Fibroblast of skin of abdomen (primary cell): ENCODE measurements at places on chromosomes 11 and 22.

DNA sequence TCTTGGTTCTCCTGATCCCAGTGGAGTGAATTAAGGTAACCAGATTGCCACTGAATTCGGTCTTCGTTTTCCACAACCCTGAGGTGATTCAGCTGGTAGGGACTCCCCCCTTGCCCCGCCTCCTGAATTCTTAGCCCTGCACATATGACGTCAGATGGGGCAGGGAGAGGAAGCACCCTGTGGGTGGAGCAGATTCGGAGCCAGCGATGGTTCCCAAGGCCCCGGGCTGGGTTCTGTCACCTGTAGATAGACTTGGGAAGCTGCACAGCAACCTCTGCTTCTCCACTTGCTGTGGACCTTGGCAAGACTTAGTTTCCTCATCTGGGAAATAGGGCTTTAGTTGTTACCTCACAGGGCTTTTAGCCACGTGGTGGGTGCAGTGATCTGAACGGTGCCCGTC is 67.8 kb downstream of the CTTN start:
- DNase-seq, result no peak

DNA sequence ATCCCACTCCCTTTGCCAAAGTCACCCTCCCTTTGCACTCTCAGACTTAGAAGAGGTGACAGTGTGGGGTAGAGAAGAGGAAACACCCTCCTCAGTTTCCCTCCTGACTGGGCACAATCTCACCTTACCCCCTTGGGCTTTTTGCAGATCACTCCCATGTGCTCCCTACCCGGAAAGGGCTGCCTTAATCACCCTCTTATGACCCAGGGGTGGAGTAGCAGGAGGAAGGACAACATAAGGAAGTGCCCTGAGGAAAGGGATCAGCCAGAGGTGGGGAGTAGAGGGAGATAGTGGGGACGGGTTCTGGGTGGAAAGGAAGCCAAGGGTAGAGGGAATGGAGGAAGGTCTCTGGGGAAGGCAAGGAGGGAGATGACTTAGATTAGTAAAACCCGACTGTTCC is 52.0 kb downstream of the NRXN2 start:
- DNase-seq, result no peak

- DNase-seq, result peak; percentile 60
Measured at GRCh38 chr11:58576887-58577471, 1.3 kb upstream of the LPXN start.

GRCh38 chr22:48596111-48596850 is 1231.4 kb downstream of the BRD1 start:
- no peak for DNase-seq

DNA sequence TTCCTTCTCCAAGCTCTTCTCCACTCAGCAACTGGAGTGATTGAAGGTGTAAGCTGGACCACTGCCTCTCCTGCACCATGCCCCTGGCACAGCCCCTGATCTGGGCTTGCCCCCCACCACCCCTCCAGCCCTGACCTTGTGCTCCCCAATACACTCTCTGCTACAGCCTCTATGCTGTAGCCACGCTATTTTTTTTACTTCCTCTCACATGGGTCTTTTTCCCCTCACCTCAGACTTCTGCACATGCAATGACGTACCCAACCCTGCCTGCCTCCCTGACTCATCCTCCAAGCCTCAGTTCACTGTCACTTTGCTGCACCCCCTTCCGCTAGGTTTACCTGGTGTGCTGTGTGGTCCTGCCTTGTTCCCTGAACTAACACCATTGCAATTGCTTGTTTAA is 9.0 kb downstream of the CSNK2A3 start:
- no peak for DNase-seq

GRCh38 chr22:31734512-31734911 is 15.4 kb downstream of the PRR14L start:
- peak; percentile 83 for DNase-seq

DNA sequence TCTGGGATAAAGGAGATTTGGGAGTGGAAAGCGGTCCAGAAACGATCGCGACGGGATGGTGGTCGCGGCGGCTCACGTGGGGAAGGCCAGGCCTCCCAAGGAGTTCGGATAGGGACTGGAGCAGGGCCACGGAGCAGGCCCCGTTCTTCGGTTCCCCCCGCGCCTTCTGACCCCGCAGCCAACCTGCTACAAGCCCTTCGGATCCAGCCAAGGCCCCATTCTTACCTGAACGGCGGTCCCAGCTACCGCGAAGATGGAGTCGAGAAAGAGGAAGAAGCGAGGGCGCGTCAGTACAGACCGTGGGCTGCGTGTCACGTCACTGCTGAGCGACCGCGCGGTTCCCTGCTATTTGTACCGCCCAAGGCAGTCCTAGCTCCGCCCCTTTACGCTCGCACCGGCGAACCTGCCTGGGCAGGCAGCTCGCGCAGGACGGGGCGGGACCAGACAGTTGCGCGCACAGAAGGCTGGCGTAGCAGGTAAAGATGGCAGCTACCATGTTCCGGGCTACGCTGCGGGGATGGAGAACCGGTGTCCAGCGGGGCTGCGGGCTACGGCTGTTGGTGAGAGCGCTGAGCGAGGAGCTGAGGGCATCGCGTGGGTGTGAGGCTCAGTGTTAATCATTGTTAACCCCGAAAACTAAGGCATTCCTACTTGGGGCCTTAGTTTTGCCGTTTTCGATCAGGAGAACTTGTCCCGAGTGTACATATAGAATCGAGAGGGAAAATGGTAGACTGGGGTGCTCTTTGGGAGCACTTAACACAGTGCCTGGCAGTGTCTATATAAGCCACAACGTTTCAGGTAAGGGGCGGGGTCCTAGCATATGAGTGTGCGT is at the start of the genes FAU and MRPL49:
Gene FAU (minus strand): TSS at position 270 of the 832 bp plus-strand sequence. CDS start 321 bp downstream, outside the sequence.
Gene MRPL49 (plus strand): TSS at position 457 of the 832 bp plus-strand sequence. CDS start 26 bp downstream, at position 483.
- DNase-seq, result peak; percentile 95

- DNase-seq, result no peak
Measured at GRCh38 chr11:7591987-7592386, 78.2 kb downstream of the PPFIBP2 start.

- no peak for DNase-seq
Measured at GRCh38 chr11:86138958-86139357, 70.1 kb upstream of the PICALM start.

GRCh38 chr11:129973809-129974208 is 28.8 kb downstream of the PRDM10 start:
- no peak for DNase-seq

DNA sequence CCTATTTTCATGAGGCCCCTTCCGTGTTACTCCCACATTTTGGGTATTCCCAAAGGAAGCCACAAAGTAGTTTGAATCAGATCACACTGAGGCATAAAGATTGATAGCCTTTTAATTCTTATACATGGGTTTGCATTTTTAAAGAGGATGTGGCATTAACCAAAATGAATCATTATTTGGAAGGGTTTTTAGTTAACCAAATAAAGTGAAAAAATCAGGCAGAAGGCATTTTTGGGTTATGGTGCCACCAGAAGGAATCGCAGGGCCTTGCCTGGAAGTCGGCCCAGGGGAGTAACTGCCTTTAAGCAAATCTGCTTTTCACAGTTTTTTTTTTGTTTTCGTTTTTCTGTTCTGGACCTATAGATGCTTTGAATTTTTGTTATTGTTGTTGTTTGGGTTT is 55.4 kb downstream of the HSD17B12 start:
- peak; percentile 78 for DNase-seq

DNA sequence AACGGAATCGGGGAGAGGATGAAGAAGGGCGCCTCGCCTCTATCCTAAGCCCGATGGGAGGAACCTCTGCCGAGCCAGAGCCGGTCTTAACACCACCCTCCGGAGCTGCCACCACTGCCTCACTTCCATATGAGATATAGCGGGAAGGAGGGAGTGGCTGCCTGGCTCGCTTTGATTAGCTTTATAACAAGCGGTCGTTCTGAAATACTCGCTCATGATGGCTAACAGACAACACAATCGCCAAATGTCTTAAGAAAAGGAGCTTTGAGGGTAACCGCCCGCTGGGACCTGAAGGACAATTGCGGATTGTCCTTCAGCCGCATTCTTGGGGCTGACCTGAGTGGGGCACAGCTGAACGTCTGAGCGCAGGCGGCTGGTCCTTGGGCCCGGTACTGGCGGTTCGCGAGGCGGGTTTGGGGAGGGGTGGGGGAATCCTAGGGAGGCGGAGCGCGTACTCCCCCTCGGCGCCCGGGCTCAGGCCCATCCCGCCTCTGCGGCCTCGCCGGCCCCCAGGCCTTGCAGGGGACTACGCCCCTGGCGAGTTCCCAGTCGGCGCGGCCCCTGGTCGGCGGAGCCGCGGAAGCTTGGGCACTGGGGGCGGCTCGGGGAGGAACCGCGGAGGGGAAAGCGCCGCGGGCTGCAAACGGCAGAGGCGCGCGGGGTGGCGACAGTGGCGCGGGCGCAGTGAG is at the start of gene PLAAT5:
Gene PLAAT5 (minus strand): TSS at position 617 of the 689 bp plus-strand sequence. CDS start 133 bp downstream, at position 484.
- DNase-seq, result no peak

DNA sequence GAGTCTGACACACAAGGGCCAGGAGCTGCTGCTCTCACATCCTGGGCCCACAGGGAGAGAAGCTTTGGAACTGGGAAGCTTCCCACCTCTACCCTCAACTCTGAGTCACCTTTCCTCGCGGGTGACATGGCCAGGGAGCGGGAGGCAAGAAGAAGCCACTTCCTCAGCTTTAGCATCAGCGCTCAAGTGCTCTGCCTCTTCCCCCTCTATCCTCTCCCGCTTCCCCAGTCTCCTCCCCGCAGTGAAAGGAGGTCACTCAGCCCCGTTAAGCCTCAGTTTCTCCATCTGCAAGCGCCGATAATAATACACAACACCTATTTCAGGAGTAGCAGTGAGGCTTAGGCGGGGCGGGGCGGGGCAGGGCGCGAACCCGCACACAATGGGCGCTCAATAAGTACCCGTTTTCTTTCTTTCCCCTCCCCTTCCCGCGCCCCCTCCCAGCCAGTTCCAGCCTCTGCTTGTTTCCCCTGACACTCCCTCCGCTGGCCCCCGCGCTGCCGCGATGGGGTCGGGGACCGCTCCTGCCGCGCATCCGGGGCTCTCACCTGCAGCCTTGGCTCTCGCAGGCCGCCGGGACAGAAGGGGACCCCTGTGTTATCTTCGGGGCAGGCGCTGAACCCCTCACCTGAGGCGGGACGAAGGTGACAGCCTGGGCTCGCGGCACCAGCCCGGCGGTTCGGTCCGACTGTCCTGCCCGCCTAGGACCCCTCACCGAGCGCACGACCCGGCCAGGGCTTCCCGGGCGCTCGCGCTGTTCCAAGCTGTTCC is 892 bp downstream of the GDPD5 start:
- peak; percentile 30 for DNase-seq

GRCh38 chr11:62217191-62217748 is 8.8 kb downstream of the SCGB2A1 start:
- no peak for DNase-seq

DNA sequence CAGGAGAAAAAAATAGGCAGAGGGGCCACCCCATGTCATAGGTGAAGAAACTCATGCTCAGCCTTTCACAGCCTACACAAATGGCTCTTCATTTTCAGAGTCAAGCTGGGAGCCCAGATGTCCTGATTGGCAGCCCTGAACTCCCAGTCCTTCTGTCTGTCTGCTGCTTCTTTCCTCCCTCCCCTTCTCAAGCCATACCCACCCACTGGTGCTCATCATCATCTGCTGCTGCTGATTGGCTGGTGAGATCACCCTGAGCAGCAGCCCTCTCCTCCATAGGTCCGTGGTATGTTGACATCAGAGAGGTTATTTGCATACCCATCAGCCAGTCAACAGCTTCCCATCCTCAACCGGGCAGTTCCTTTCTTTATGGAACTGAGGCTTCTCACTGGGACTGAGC is 46.1 kb upstream of the PRDM11 start:
- peak; percentile 17 for DNase-seq

- DNase-seq, result peak; percentile 44
Measured at GRCh38 chr11:45412051-45412471, 125.9 kb upstream of the SYT13 start.

GRCh38 chr22:28013611-28014010 is 94.6 kb upstream of the PITPNB start:
- DNase-seq, result no peak

DNA sequence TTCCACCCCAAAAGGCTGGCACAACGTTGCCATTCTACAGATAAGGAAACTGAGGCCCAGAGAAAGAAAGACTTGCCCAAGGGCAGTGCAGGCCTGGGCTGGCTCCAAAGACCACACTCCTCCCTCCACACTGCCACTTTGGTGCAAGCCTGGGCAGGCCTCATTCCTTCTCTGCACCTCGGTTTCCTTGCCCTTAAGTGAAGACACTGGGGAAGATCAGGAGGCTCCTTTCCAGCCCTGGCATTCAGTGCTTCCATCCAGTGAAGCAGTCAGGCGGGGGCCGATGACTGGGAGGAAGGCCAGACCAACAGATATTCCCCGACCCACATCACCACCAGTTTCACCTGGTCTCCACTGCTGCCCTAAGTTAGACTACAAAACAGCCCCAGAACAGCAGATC is 18.3 kb upstream of the TCF20 start:
- DNase-seq, result no peak

DNA sequence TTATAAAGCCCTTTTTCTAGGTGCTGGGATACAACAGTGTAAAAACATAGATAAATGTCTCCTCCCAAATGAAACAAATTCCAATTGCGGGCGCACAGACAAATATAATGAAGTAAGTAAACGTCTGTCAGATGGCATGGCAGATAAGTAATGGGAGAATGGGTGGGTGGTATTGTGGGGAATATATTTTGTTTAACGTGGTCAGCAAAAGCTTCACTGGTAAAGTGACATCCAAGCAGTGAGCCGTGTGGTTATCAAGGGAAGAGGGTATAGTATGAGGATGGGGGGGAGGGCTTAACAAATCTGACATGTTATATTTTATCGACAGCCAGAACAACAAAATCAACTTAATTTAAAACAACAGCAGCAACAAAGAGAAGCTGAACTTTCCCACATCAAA is 1.2 kb downstream of the SVIP start:
- no peak for DNase-seq

DNA sequence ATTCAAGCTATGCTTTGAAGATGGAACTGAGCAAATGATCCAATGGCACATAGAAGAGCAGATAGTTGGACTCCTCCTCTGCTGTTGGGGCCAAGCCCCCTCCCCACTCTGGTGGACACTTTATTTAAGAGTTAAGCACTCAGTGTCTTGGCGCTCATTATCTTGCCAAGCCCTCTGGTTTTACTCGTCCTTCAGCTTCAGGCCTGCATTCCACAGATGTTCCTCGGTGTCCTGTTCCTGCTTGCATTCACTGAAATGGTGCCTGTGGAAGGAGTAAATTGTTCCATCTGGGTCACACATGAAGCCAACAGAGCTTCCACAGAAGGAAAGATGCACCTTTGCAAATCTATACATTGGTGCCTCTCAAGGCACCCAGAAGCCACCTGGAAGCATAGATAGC is 26.1 kb downstream of the MAML2 start:
- DNase-seq, result peak; percentile 49

DNA sequence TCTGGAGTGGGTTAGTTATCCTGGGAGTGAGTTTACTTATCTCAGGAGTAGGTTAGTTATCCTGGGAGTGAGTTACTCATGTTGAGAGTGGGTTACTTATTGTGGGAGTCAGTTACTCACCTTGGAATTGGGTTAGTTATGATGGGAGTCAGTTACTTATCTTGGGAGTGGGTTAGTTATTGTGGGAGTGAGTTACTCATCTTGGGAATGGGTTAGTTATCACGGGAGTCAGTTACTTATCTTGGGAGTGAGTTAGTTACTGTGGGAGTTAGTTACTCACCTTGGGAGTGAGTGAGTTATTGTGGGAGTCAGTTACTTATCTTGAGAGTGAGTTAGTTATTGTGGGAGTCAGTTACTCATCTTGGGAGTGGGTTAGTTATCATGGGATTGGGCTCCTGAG is 49.6 kb upstream of the B3GAT1 start:
- no peak for DNase-seq

GRCh38 chr11:35525501-35526175 is at the start of gene PAMR1:
Gene PAMR1, minus strand, starts transcription at chr11:35525616. Its CDS starts 31 bp downstream, at chr11:35525585.
- peak; percentile 78 for DNase-seq
